GM12864 (cell line): ENCODE measurements at places on chromosomes 7 and 10.

DNA sequence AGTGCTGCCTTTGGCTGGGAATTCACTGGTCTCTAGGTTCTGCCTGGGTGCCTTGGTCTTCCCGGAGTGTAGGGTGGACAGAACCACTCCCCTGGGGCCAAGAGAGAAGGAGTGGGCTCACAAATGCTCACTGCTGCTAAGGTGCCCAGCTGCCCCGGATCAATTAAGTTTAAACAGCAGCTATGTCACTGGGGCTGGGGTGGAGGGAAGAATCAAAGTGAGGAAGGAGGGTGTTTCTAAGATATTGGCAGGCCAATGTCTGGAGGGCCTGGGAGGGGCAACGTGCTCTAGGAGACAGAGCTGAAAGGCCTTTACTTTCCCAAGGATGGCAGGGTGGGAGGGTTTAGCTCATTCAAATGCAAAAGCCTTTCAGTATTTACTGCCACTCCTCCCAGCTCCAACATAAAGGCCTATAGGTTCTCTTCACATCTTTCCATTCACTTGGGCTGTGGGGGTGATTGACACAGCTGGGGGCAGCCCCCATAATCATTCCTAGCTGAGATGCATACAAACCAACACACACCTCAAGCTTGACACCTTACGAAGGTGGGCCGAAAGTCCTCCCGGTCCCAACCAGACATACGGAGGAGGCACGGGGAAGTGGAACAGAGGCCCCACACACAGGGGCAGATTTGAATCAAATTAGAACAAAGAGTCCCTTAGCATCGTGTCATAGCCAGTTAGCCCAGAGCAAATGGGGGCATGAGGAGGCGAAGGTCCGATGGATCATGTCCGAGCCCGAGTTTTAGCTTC is 108.0 kb upstream of the EFCAB10 start:
- DNase-seq: no peak

GRCh38 chr10:131203456-131204357 is 107.8 kb downstream of the TCERG1L start:
- no peak for DNase-seq

- DNase-seq: no peak
These were observed 121.3 kb downstream of the PRKCQ start for GRCh38 chr10:6458814-6459213.

GRCh38 chr7:1274876-1275375 is 42.3 kb downstream of the UNCX start:
- no peak for DNase-seq

GRCh38 chr10:56178210-56178609 is 182.8 kb downstream of the ZWINT start:
- no peak for DNase-seq

- DNase-seq: no peak
These were observed 203.6 kb downstream of the VTI1A start for GRCh38 chr10:112650588-112651030.

- DNase-seq: no peak
These were observed 27.9 kb upstream of the AOAH start for GRCh38 chr7:36752026-36752711.

DNA sequence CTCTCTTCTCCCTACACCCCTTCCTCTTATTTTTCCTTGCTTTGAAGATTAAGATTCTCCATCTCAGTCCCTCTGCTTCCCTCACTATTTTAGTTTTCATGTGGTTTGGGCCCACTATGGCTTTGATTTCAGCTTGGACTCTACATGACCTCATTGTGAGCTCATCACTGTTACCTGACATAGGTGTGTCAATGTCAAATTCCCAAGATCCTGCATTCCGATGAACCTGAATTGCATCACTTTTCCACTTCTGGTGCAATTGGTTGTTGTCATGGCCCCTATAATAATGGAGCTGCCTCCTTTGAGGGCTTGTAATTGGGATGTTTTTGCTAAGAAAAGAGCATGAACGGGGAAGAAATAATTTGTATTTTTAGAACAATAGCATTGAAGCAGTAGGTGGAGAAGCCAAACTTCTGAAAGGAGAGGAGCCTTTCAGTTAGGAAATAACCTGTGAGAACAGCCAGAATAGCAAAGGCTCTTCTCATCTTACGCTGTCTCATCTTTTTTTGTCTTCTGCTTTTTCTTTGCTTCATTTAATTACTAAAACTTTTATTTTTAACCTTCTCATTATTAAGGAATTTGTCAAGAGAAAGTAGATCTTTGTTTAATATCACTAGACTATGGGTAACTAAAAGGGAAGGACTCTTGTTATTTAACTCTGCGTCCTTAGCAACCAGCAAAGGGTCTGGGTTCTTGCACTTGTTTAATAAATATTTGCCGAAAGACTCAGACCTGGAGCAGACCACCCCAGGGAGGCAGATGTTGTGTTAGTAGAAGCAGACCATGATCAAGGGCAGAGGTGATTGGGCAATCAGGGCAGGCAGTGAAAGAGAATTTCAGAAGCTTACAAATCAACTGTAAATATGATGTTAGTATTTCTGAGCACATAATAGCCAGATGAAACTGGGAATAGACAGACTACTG is 95.4 kb downstream of the TES start:
- DNase-seq: no peak

DNA sequence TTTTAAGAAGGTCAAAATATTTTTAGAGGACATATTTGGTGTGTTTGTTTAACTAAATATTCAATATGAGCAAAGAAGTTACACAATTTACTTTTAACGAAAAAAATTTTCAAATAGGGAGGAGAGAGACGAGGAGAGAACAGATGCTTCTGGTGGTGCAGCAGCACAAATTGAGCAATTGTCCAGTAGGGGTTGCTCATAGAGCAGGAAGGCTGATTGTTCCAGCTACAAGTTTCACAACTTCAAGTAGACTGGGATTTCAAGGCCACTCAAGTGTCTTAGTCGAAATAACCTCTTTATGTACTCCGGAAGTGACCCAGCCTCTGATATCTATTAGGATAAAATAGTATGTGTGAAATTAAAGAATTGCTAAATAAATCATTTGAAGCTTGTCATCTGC is 197.9 kb downstream of the HDAC9 start:
- DNase-seq: no peak

GRCh38 chr7:88758381-88759229 is 895 bp upstream of the ZNF804B start:
- DNase-seq: no peak

DNA sequence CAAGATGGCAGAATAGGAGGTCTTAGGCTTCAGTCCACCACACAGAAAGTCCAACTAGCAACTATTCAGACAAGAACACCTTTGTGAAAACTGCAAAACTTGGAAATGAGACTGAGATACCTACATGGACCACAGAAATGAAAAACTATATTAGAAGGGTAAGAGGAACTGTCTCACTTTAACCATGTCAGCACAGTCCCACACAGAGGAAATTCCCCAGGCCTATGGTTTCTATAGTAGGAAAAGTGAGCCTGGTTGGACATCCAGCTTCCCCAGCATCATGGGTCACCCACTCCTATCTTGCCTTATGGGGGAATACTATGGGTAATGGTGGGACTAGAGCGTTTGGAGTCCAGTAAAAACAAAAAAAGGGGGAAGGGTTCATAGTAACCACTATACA is 38.8 kb upstream of the CDK6 start:
- no peak for DNase-seq

DNA sequence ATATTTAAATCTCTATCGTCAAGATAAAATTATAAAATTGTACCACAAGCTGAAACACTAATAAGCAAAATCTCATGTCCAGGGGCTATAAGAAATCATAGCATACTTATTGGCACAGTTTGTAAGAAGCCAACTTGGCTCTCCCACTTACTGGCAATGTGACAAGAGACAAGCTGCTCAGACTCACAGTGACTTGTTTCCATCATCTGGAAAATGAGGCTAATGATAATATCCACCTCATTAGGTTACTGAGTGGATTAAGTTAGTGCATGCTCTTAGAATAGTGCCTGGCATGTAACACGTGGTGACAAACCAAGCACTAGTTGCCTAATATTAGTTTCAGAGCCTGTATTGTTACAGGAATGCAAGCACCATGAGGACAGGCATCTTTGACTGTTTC is 234.4 kb downstream of the GLI3 start:
- no peak for DNase-seq

DNA sequence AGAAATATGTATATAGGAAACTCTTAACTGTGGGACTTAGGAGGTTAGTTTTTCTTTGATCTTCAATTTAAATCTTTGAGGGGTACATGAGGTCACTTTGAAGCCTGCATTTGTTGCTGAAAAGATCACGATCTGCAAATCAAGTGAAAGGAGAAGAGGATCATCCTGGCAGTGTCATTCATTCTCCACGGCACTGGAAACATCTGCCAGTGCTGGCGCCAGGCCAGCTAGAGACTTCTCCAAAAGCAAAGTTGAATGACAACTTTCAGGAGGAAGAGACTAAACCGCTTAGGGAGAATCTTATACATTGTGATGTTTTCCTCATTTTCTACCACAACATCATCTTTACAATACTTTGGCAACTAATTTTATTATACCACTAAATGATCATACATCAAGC is 42.5 kb downstream of the MRC1 start:
- DNase-seq: no peak

- no peak for DNase-seq
These were observed 18.0 kb downstream of the RNLS start for GRCh38 chr10:88565072-88565471.

DNA sequence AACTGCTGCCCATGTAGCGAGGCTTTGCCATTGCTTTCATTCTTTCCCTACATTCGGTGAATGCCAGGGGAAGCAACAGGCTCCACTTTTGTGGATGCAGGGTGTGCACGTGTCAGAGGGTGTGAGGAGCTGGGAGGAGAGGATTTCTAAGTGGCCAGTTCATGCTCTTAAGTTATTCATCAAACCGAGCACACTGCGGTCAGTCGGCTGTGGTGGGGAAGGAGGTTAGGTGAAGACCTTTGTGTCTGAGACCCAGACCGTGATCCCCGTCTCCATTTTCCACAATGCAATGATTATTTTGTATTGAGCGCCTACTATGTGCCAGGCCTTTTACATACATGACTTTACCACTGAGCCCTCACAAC is 438.6 kb upstream of the GALNT17 start:
- DNase-seq: no peak

GRCh38 chr10:86079088-86079487 is 287.5 kb downstream of the GRID1 start:
- no peak for DNase-seq

GRCh38 chr7:77569514-77570232 is 32.6 kb downstream of the PTPN12 start:
- DNase-seq: no peak

DNA sequence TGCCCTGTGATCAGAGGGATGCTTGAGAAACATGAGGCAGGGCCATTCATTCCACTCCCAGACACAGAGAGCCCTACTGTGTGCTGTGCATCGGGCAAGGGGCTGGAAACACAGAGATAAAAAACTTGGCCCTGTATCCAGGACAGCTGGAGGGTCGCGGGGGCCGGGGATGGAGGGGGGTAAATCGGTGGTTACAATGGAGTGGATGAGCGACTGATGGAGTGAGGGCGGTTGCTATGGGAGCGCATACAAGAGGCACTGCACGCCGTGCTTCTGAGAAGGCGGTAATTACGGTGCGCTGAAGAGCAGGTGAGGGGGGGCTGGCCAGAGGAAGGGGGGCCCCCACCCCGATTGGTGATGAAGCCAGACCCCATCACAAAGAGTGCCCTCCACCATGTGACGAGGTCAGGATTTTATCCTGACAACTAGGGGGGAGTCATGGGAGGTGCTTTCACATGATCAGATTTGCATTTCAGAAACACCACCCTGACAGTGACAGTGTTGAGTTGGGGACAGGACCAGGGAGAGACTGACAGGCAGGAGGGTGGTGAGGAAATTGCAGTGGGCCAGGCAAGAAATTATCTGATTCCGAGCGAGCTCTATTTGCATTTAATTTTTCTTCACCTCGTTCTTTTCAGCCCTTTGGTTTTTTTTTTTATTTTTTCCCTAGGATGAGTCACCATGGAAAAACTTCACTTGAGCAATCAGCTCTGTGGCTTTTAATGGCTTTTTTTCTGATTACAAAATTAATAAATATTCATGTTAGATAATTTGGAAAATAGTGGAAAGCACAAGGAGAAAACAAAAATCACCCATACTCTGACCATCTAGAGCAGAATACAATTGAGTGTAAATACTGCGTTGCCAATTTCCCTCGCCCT is 7.8 kb downstream of the CPA5 start:
- DNase-seq: no peak

- DNase-seq: no peak
These were observed 94.8 kb downstream of the SVIL start for GRCh38 chr10:29540016-29540415.

DNA sequence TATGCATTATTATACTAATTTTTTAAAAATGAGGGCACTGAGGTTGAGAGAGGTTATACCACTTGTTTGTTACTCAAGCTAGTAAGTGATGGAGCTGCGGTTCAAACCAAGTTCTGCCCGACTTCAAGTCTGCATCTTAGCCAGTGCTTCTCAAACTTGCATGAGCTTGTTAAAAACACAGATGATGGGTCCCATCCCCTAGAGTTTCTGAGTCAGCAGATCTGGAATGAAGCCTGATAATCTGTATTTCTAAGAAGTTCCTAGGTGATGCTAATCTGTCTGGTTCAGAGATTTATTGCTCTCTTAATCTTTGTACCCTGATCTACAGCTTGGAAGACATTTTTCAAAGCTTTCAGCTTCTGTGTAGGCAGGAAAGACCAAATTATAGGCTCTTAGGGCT is 67.7 kb upstream of the CC2D2B start:
- DNase-seq: no peak

DNA sequence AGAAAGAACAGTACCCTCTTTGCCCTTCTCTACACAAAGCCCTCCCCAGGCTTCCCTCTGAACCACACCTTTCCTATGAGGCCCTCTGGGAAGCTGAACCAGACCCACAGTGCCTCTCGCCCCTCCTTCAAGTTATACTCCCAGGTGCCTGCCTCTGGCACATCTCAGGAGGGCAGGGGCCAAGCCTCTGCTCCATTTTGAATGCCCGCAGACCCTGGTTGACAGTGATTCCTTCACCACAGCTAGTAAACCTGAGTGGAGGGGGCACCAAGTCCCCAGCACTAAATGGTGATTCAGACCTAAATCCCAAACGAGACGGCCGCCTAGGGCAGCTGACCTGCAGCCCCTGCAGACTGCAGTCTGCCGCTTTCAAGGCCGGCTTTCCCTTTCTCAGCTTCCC is 230.5 kb upstream of the ZNF32 start:
- no peak for DNase-seq

- no peak for DNase-seq
These were observed 10.8 kb downstream of the AGK start for GRCh38 chr7:141562036-141562435.

- no peak for DNase-seq
These were observed 669 bp downstream of the PI4K2A start for GRCh38 chr10:97640868-97641811.

- DNase-seq: no peak
These were observed 14.8 kb downstream of the USP54 start for GRCh38 chr10:73576178-73576889.

DNA sequence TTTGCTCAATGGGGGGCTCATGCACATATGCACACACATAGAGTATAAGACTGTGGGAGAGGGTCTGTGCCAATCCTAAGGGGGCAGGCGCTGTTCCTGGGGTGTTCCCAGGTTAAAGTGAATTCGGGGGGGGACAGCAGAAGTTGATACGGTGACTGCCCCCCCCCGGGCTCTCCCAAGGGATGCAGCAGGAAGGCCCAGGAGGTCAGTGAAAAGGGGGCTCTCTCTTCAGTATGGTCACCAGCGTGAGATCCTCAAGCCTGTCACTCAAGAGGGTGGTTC is 32.4 kb downstream of the SPDYE6 start:
- DNase-seq: no peak

- DNase-seq: no peak
These were observed 219.9 kb upstream of the KMT2E start for GRCh38 chr7:104794154-104794553.
